ENCODE measurements at places on chromosomes 2 and 18. TPM values are rescaled to one million over a fixed set of nuclear protein-coding genes. Genes with fewer than 3 reads are reported as not detected.

TXNDC2 gene
- 0.12 TPM for total RNA-seq

KCNK3 gene
- 26.8 TPM for total RNA-seq

DNA sequence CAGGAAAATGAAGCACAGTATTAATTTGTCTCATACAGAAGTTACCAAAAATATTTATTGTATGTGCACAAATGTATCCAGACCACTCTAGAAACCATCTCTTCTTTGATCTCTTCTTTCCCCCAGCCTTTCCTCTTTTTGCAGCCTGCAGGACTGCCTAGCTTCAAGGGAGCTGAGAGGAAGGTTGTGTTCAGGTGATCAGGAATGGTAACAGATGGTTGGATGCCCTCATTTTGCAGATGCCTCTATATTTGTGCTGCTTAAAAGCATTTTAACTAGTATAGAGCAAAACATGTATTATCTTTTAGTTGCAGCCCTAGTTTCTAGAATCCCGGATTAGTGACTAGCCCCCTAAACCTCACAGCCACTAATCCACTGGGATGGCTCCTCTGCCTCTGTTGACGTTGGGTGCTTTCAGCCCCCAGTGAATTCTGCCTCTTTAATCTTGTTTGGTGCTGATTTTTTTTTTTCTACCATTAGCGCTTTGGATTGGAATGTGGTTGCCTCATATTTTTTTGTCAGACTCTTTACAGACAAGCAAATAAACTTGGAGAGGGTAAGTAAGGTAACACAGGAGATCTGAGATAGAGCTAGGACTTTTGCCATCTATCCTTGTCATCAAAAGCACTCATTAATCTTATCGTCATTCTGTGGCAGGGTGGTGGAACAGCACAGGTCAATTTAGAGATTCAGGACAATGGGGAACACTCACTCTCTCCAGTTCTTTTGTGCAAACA lies 103.8 kb upstream of the NDUFV2 start:
- no peak for DNase-seq

DNA sequence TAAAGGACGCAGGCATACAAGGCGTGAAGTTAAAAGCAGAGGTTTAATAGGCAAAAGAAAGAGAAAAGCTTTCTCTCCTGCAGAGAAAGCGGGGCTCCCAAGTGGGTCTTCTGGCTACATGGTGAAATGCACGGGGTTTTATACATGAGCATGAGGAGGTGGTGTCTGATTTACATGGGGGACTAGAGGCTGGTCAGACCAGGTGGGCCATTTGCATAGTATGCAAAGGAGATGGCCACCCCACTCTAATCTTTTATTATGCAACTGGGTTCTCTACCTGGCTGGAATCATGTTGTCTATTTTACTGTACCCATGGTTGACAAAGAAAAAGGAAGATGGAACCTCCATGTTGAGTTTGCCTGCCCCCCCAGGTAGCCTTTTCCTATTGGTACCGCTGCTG lies 356.2 kb downstream of the KCNJ3 start:
- no peak for DNase-seq

OTOS gene
- total RNA-seq, result not detected

All from lower lobe of right lung (tissue), 2 donors.